HFF-Myc (cell line): ENCODE measurements at places on chromosomes 6 and 20.

DNA sequence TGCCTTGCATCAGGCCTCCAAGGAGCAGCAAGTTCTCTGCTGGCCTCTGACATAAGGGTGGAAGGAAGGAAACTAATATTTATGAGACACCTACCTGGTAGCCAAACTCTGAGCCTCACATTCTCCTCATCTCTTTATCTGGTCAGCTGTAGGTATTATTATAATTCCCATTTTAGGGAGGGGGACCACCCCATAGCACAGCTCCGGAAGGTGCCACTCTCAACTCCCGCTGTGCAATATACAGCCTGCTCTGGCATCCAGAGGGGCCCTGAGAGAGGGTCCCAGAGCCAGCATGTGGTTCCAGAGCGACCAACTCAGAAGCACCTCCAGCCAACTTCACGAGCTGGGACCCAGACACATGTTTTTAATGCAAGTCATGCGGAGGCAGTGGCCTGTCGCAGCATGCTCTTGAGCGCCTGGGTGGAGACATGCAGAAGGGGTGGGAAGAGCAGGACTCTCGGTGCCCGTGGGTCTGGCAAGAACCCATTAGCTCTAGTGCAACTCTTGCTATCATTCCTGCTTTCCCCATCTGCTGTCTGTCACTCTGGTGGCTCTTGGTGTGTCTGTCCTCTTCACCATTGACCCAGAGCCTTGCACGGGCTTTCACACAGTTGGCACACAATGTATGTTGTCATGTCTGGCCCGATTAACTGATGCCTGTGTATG lies 15.0 kb upstream of the MYMX start:
- no peak for DNase-seq

- DNase-seq, result no peak
These were observed 56.2 kb upstream of the ARID1B start for GRCh38 chr6:156720691-156721685.

DNA sequence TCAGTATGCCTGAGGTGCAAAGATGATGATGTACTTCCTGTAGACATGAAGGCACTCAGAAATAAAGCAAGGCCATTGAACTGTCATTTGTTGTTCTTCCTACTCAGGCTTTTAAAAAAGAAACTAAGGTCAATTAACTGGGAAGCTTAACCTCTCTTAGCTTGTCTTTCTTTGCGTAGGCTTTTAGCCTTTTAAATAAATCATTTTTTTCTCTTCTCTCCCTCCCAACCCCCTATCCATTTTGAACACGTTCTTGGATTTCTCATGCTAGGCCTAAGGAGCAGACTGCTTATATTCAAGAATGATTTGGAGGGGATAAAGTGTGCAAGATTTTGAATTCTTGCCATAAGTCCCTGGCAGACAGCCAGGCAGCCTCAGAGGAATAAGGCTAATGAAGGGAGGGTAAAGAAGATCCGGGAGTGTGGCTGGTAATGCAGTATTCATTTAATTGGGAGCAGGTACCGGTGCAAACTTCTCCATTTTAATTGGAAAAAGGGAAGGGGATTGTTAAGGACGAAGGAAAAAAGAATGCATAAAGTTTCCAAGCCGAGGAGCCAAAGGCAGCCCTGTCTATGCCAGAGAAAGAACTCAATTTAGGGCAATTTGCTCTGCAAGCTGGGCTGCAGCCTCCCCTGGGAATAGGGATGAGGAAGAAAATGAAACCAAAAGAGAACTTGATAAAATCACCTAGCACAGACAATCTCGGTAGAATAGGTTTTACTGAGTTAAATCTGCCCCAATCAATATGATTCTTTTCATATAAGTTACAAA lies 343.8 kb upstream of the MMS22L start:
- DNase-seq, result no peak

- DNase-seq, result no peak
These were observed 54.9 kb upstream of the FRMD1 start for GRCh38 chr6:168133687-168134559.

GRCh38 chr20:46305331-46305972 lies 2.8 kb downstream of the CDH22 start:
- no peak for DNase-seq

GRCh38 chr20:50798650-50799049 lies 3.8 kb downstream of the BCAS4 start:
- no peak for DNase-seq

GRCh38 chr20:64038224-64038564 lies 2.2 kb downstream of the C20orf204 start:
- no peak for DNase-seq

- DNase-seq, result no peak
These were observed 437 bp downstream of the CD40 start for GRCh38 chr20:46118481-46119020.

DNA sequence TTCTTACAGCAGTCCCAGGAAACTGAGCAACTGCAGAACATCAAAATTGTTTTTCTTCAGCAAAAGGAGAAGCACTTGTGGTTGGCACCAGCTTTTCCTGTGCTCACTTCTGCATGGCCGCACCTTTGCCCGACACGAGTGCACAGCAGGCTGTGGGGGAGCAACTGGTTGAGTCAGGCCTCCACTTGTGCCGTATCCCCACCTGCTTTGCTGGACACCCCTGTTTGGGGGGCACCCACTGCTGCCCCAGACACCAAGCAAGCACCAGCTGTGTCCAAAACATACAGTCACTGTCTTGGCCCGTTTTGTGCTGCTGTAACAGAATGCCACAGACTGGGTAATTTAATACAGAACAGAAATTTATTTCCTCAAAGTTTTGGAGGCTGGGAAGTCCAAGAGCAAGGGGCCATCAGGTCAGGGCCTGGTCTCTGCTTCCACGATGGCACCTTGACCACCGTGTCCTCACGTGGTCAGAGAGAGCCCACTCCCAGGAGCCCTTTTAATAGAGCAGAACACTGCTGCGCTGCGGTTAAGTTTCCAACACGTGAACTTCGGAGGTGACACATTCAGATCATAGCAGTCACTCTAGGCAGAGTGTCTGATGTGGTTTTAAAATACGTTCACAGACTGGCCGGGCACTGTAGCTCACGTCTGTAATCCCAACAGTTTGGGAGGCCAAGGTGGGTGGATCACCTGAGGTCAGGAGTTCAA lies 8.7 kb upstream of the GMEB2 start:
- no peak for DNase-seq
